ENCODE measurements at places on chromosomes 16 and 17. TPM values are rescaled to one million over a fixed set of nuclear protein-coding genes. Genes with fewer than 3 reads are reported as not detected.

GRCh38 chr16:69745232-69745612 lies 9.5 kb downstream of the NOB1 start:
- no peak for DNase-seq

- DNase-seq, result no peak
Observed at GRCh38 chr17:39787743-39788484, 50.2 kb downstream of the GRB7 start.

DNA sequence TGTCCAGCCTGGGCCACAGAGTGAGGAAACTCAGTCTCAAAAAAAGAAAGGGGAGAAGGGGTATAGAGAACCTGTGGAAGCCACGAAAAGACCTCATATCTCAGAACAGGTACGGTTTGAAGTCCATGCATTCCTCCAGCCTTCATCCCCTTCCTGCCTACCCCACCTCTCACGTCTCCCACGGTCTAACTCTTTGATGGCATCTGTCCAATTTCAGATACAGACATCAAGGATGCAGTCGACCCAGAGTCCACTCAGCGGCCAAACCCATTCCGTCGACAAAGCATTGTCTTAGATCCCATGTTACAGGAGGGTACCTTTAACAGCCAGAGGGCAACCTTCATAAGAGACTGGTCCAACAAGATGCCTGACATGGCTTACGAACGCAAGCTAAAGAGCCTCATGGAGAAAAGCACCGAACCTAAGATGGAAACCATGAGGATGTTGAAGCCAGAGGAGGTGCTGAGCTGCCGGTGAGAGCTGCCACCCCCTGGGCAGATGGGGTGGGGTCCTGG lies 22.7 kb downstream of the C16orf78 start:
- no peak for DNase-seq

GRCh38 chr17:17408236-17408794 lies 68.5 kb upstream of the MED9 start:
- DNase-seq, result no peak

DNA sequence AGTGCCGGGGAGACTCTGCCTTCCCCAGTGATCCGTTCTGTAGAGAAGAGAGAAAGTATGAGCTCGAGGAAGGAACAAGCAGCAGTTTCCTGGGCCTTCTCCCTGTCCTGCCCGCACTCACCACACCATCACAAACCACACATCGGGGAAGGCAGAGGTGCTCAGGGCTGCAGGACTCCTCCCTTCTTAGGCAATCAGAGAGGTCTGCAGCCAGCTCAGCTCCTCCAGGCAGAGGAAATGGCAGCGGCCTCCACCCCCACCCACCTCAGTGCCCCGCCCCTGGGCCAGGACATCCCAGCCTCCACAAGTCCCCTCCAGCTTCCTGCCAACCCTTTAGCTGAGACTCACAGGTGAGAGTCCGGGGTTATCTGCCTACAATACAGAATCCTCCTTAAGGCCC lies 2.0 kb downstream of the ZNF319 start:
- DNase-seq, result no peak

DNA sequence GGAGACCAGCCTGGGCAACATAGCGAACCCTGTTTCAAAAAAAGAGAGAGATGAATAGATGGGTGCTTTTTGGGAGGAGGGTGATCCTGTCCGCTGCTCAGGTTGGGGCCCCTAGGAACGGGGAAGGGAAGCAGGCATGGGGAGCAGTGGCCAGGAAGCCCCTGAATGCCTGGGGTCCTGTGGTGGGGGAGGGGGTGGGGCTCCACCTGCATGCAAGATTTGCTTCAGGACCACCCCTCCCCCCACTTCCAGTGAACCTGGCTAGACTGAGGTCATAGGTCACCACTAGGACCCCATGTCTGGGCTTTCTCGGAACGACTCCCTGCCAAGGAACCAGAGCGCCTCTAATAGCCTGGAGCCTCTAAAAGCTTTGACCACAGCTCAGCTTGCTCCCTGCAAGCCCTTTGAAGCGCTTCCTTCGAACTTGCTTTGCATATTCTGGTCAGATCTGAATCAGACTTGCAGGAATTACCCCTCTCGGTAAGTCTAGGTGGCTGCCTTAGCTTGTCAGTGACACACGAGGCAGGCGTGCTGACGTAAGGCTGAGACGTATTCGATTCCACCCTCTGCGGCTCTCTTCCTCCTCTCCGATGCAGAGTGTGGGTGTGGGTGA lies 3.7 kb downstream of the SOCS3 start:
- peak; percentile 97 for DNase-seq

DNA sequence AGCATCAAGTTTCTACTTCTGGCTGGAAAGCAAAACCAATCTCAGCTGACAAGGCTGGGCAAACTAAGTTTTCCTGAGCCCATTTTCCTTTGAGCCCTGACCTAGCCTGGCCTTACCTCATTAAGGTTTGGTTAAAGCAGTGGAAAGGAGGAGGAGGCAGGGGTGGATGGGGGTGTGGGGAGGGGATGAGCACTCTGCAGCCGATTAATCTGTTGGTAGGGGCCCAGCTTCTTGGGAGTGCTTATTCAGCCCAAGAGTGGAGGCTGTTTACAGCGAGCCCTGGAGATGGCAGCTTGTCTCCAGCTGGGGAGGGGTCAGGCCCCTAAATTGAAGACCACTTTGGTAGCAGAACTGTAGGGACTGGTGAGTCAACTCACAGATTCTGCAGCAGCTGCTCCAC lies 12.0 kb downstream of the SMCR8 start:
- DNase-seq, result no peak

- DNase-seq, result no peak
Observed at GRCh38 chr17:73663614-73664013, 19.4 kb upstream of the SDK2 start.

DNA sequence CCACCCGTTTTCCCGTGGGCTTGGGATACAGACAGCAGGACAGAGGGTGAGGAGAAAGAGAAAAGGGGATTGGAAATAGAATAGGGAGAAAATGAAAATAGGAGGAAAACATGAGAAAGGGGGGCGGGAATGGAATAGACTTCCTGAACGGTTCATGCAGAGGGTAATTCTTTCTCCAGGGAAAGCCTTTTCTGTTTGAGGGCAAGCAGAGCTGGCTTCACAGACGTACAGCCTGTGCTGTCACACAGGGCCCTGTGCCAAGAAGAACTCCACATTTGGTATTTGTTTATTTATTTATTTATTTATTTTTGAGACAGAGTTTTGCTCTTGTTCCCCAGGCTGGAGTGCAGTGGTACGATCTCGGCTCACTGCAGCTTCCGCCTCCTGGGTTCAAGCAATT lies 12.0 kb downstream of the MILR1 start:
- no peak for DNase-seq

DNA sequence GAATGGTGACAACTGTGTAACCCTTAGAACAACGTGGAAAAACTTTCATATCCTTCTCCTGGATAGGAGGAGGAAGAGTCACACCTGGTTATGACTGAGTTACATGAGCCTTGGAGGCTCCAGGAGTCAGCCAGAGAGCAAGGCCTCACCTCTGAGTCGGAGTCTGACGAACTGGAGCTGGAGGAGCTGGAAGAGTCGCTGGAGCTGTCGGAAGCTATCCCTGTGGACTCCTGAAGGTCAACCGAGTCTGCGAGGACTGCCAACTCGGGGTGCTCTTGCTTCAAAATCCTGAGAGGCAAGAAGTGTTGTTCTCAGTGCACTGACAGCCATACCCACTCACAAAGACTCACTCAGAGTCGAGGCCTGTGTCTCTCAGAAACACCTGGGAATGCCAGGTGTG lies 6.2 kb downstream of the JMJD6 start:
- DNase-seq, result no peak

DNA sequence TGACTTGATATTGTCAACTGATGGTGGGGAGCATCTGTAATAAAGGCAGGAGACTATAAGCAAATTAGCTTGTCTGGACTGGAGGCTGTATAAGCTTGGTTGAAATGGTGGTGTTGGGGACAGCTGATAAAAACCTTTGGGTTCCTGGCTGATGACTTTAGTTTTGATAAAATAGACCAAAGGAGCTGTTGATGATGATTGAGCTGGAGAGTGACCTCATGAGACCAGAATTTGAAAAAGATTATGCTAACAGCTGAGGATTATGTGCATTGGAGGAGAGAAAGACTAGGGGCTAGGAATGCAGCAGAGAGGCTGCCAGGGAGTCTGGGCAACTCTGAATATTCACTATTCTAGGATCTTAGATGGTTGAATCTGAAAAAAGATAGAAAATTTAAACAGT lies 8.7 kb upstream of the CDC27 start:
- no peak for DNase-seq

GRCh38 chr17:55366020-55366481 lies 55.6 kb downstream of the MMD start:
- no peak for DNase-seq

DNA sequence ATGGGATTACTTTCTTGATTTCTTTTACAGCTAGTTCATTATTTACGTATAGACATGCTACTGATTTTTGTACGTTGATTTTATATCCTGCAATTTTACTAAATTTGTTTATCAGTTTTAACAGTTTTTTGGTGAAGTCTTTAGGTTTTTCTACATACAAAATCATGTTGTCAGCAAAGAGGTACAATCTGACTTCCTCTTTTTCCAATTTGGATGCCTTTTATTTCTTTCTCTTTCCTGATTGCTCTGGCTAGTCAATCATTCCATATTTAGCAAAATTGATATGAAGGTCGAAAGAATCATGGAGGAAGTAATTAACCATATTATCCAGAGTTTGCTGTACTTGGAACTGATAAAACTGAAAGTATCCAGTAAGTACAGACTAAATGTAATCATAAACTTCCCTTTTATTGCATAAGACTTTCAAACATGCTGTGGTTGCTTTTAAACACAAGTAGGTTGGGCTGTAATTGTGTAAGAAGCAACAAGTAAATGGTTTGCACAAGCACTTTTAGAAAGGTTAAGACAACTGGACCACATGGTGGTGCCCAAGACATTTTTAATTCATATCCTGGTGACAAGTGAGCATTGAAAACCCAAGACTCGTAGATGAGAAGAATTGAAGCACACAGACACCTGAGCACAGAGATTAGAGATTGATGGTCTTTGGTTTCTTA lies 8.4 kb downstream of the GDE1 start:
- DNase-seq, result no peak

DNA sequence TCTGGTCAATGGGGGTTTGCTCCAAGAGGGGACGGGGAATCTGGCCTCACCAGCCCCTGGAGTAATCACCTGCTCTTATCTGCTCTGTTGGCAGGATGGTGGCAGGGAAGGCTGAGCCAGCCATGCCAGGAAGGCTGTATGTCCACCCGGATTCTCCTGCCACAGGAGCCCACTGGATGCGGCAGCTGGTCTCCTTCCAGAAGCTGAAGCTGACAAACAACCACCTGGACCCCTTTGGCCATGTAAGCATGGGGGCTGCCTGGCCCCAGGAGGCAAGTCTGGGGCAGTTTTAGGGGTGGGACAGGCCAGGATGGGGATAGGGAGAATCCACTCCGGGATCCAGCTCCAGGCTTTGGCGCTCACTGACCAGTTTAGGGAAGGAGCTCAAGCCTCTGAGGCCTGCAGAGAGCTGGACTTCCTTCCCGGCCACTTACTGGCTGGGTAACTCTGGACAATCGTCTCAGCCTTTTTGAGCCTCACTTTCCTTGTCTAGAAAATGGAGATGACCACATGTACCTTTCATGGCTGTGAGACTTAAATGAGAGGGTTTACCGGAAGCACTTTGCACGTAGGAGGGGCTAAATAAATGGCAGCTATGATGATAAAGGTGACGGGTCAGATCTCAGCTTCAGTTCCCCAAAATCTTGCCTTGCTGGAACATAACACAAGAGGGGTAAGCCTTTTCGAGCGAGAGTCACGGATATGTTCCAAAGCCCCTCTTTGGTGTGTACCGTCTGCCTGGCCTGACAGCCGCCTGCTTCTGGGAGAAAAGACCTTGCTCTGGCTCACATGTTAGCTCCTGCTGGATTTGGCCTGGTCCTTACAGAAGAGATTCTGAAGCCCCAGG lies 15.4 kb downstream of the TBX4 start:
- no peak for DNase-seq

GRCh38 chr17:67479148-67479547 lies 102.1 kb downstream of the PITPNC1 start:
- DNase-seq, result no peak

GRCh38 chr17:2170023-2170422 lies 115.1 kb downstream of the HIC1 start:
- no peak for DNase-seq

- peak; percentile 56 for DNase-seq
Observed at GRCh38 chr17:50163843-50164696, 1.7 kb upstream of the SGCA start.

GRCh38 chr16:78648517-78648916 lies 549.1 kb downstream of the WWOX start:
- no peak for DNase-seq

DNA sequence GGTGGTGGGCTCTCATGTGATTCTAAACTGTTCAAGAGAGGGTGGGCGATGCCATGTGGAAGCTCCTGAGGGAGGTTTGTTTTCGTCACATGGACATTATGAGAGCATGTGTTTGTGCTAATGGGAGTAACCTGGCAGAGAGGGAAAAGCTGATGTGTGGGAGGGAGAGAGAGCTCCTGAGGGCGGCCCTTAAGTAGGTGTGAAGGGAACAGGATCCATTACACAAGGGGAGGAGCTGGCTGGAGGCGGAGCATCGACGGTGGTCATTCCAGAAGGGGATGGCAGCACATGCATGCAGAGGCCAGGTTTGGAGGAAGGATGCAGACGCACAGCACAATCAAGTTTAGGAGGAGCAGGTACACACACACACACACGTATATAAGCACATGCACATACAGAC lies 197.5 kb downstream of the RPTOR start:
- DNase-seq, result no peak

DNA sequence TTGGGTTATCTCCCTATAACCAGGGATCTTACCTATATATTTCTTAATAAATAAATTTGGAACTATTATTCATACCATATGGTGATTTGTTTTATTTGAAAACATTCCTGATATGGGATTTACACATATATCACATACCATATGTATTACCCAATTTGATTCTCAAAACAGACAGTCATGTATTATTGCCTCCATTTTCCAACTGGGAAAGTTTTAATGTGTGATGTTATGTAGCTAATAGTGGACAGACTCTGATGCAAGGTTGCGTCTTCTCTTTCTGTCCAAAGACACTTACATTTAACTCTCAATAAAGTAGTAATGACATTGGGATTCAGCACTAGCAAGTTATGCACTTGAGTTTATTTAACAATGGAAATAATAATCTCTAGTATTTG lies 1.1 kb downstream of the KRTAP9-9 start:
- DNase-seq, result no peak

The PCGF2 gene
- 3.0 TPM for polyA plus RNA-seq

The SYCE1L gene
- polyA plus RNA-seq, result 0.67 TPM

The BCO1 gene
- polyA plus RNA-seq, result 0.05 TPM

The PYDC1 gene
- not detected for polyA plus RNA-seq

The STH gene
- not detected for polyA plus RNA-seq

The CACNB1 gene
- 4.1 TPM for polyA plus RNA-seq

The HOXB3 gene
- 0.19 TPM for polyA plus RNA-seq

The KRT25 gene
- not detected for polyA plus RNA-seq

Measured in GM12878 (cell line).